Stimulated activated CD4-positive, alpha-beta T cell treated with anti-CD3 and anti-CD28 coated beads, Interleukin-4, amount 100 ng/mL, for 24 hours (primary cell): ENCODE measurements at places on chromosomes 11 and 22.

DNA sequence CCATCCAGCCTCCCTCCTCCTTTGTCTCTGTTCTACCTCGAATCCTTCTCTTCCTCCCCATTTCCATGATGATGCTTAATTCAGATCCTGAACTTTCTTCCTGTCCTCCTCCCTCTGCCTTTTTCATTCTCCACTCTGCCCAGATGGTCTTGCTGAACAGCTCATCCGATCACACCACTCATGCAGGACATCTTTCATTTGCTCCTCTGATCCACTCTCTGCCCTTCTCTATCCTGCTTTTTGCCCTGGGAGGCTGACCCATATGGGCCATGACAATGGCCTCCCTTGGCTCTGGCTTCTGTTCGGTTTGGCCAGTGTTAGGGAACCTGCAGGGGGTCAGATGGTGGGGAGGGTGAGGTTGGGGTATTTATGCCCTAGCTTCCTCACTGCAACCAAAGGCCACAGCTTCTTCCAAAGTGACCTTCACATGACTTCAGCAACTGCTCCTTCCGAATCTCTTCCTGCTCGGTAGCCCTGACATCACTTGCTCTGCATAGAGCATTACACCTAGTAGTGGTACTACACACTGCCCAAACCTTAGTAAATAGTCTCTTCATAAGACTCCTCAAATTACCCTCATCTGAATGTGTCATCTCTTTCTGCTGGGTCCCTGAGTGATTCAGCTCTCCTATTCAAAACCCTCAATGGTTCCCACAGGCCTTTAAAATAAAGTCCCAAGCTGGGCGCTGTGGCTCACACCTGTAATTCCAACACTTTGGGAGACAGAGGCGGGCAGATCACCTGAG lies 32.7 kb upstream of the MICAL2 start:
- no peak for DNase-seq

GRCh38 chr11:117478926-117479325 lies 151.3 kb downstream of the CEP164 start:
- DNase-seq = no peak

DNA sequence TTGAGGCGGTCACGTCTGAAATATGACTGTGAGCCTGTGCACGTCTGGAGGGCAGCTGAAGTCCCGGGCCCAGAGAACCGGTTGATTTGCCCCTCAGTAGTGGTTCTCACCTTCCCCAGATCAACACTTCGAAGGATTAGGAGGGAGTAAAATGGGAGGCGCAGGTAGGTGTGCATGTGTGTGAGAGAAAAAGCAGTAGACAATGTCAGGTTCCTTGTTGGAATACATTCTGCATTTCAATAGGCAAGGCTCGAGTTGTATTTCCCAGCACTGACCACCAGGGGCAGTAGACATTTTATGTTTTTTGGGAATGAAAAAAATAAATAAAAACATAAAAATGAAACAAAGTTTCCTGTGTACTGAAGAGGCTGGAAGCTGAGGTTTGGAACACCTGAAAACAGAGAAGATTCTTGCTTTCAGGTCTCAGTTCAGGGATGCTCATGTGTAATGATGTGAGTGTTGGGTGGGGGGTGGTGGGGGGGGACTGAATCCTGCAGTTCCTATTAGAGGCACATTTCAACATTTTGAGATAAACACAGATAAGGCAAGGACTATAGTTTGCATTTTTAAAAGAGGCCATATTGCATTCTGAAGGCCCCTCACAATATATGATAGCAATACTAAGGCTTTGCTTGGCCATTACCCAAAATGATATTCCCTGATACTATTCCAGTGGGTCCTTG lies 333.9 kb downstream of the CADM1 start:
- peak; percentile 9 for DNase-seq

DNA sequence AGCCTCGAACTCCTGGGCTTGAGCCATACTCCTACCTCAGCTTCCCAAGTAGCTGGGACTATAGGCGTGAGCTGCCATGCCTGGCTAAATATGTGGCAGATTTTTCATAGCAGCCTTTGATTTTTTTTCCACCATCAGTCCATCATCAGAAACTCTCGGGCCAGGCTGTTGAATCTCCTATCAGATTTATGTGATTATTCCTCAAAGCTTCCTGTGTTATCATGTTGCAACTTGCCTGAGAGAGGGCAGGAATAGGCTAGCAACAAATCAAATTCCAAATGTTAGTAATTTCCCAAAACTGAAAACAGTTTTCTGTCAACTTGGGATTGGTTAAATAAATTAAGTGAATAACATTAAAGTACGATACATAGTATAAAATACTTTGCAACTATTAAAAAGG lies 3.4 kb downstream of the LRRC51 start:
- DNase-seq = no peak

- no peak for DNase-seq
These were observed 141.3 kb upstream of the CCDC90B start for GRCh38 chr11:83427501-83427900.

DNA sequence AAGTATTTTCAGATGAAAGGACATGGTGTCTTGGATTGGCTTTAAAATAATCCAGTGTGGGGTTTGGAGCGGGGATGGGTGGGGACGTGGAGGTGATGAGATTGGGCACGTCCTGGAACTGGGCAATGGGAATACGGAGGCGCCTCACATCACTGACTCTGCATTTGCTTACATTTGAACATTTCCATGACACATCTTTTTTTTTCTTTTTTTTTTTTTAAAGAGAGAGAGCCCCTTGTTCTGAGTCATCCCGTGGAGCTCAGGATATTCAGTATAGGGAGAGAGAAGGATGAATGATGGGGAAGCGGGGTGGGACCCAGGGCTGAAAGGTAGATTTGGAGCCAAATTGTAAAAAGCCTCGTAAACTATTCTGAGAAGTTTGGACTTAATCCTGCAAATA lies 142.7 kb downstream of the FBXO7 start:
- no peak for DNase-seq

DNA sequence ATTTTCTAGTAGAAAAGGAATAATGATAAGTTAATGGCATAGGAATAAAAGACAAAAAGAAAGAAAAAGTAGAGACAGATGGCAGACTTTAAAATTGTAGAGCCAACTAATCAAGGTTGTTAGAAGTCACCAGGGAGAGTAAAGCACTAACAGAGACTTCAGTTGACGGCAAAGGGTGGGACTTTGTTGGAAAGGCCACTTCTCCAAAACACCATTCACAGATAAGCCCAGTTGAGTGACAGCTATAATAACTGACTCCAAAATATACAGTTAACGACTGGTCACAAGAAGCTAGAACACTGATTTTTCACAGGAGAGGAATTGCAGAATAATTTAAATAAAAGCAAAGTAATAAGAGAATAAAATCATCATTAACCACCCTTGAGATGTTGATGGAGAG lies 16.0 kb upstream of the SOX6 start:
- no peak for DNase-seq

DNA sequence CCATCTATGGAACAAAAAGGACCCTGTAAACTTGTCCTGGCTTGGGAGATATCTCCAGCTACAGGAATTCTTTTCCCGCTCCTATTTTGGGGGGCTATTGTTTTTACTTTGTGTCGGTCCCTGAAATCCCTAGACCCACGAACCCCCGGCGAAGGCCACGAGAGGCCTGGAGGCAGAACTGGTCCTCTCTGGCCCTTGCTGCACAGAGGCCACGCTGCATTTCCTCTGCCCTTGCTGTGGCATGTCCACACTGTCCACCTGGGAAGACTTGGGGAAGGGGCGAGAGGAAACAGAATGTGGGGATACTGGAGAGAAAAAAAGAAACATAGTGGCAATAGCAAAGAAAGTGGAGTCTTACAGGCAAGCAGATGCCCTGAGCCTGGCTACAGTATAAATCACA lies 2.3 kb upstream of the ANO1 start:
- DNase-seq = no peak

GRCh38 chr22:27545085-27545484 lies 256.5 kb downstream of the MN1 start:
- DNase-seq = no peak

DNA sequence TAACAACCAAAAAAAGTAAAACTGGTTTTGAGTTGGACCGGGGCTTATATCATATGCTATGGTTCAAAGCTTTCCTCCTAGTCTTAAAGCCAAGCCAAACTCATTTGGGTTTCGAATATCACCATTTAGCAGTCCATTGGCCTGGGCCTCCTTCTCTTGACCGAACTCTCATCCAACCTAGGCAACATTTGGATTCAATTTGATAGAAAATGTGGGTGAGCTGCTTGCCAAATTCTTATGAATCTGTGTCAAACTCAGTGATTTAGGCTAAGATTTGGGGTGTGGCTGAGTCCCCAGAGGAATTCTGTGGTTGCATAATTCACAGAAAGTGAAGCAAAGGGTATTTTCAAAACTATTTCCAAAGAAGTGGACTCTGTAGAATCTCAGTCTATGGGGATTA lies 83.7 kb downstream of the BLID start:
- no peak for DNase-seq

DNA sequence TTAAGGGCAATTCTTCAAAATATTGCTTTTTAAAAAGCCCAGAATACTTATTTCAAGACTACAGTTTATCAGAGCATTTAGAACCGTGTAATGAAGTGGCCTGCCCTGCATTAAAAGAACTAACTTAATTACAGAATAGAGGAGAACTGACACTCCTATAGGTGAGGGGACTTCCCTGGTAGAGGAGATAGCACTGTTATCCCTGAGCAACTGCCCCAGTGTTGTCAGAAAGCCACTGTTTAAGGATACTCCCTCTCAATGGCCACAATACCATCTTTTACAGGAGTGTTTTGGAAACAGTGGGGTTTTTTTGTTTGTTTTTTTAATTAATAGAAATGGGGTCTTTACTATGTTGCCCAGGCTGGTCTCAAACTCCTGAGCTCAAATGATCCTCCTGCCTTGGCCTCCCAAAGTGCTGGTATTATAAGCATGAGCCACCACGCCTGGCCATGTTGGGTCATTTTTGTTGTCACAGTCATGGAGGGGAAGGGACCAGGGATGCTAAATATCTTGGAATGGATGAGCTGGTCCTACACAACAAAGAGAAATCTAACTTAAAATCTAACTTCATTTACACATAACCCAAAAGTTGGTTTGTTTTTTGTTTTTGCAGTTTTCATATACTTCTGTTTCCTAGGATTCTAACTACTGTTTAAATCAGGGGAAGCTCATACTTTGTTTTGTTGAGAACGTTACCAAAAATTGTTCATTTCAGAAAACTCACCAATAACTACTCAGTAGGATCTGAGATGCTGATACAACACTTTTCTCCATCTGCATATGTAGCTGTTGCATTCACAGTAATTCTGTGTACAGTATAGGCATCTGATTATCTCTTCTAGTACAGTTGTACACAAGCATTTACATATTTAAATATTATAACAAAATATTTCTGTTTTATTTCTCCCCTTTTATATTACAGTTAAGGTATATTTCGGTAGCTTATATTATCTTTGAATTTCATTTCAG lies 8.1 kb downstream of the RPL27A start:
- no peak for DNase-seq

DNA sequence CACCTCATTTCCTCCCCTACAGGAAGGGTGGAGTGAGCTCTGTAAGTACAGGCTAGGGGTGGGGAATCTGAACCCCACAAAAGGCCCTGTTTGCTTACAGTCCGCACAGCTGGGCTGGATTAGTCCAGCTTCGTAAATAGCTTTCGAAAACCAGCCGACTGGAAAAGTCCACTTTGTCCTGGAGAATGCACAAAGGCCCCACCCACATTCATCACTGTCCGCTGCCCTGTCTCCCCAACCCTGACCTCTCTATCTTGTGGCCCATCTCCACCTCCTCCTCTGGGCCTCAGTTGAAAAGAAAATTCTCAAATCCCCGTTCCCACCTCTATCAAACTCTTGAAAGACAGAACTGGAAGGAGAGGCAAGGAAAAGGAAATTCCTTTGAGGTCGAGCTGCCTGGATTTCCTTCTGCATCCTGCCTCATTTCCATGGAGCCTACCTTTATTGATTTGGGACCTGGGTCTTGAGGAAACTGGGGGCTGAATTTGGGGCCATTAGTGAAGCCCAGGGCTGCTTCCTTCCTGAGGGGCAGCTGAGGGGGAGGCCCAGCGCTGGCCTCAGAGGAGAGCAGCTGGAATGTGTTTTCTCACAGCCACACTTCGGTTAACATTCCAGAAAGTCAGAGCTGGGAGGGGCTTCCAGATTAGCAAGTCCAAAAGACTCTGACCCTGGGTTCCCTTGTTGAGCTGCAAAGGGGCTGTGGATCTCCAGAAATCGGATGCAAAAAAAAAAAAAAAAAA lies 147.6 kb downstream of the FBXO7 start:
- DNase-seq = no peak

- no peak for DNase-seq
These were observed 14.0 kb downstream of the CELF1 start for GRCh38 chr11:47538741-47539565.

GRCh38 chr11:43810929-43811596 lies 69.6 kb upstream of the ALKBH3 start:
- no peak for DNase-seq

DNA sequence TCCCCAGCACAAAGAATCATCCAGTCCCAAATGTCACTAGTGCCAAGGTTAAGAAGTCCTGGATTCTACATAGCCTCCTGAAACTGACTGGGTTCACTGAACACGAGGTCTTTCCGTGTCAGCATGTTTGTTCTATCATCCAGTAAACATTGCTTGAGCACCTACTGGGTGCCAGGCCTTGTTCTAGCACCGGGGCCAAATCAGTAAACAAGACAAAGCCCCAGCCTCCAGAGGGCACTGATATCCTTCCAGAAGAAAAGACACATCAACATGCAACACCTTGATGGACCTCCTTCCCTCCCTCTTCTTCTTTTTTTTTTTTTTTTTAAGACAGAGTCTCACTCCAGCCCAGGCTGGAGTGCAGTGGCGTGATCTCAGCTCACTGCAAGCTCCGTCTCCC lies 26.9 kb downstream of the TPST2 start:
- no peak for DNase-seq

DNA sequence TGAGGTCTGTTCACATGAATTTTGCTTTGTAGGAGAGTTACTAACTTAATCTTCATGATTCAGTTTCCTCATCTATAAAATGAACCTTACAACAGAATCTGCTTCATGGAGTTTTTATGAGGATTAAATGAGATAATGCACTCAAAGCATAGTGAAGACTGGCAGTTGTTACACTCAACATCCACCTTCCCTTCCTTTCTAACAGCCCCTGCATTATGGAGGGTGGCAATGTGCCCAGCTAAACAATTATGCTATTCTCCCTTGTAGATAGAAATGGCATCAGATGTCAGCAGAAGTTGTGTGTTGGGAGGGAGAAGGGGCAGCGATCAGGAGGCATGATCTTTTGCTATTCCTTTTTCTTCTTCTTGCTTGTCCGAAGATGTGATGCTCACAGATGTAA lies 6.5 kb downstream of the POU2AF1 start:
- DNase-seq = no peak

GRCh38 chr11:24844406-24844805 lies 347.6 kb downstream of the LUZP2 start:
- no peak for DNase-seq

DNA sequence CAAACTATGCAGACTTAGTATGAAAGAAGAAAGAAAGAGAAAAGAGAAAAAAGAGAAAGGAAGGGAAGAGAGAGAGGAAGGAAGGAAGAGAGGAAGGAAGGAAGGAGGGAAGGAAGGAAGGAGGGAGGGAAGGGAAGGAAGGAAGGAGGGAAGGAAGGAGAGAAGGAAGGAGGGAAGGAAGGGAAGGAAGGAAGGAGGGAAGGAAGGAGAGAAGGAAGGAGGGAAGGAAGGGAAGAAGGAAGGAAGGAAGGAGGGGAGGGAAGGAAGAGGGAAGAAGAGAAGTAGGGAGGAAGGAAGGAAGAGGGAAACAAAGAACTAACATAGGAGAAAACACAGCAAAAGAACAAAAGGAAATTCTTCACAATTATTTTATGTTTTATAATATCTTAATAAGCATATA lies 502.1 kb downstream of the SOX6 start:
- DNase-seq = no peak

GRCh38 chr11:117774553-117774952 lies 22.5 kb downstream of the DSCAML1 start:
- DNase-seq = no peak

GRCh38 chr11:6650980-6651379 lies 4.6 kb downstream of the DCHS1 start:
- peak; percentile 37 for DNase-seq
